ENCODE measurements at places on chromosomes 4 and X.

- no peak for DNase-seq
These were observed 66.6 kb upstream of the ENPP6 start for GRCh38 chr4:184284336-184284690.

GRCh38 chrX:75366861-75367260, 93.0 kb downstream of the UPRT start:
- no peak for DNase-seq

GRCh38 chrX:3195845-3196244, 150.6 kb downstream of the MXRA5 start:
- DNase-seq = no peak

DNA sequence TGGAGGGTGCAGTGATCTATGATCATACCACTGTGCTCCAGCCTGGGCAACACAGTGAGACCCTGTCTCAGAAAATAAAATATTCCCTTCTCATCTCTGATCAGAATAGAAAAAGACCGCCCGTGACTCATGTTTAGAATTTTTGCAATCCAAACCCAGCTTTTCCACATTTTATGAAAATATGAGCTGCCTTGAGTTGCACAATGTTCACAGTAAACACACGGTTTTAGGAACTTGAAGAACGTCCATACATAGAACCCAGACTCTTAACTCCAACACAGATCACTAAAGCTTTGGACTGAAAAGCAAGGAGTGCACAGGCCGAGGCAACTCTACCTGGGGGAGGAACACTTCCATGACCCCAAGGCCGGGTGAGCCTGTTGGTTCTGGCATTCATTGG, 305.0 kb downstream of the TENM3 start:
- DNase-seq = no peak

DNA sequence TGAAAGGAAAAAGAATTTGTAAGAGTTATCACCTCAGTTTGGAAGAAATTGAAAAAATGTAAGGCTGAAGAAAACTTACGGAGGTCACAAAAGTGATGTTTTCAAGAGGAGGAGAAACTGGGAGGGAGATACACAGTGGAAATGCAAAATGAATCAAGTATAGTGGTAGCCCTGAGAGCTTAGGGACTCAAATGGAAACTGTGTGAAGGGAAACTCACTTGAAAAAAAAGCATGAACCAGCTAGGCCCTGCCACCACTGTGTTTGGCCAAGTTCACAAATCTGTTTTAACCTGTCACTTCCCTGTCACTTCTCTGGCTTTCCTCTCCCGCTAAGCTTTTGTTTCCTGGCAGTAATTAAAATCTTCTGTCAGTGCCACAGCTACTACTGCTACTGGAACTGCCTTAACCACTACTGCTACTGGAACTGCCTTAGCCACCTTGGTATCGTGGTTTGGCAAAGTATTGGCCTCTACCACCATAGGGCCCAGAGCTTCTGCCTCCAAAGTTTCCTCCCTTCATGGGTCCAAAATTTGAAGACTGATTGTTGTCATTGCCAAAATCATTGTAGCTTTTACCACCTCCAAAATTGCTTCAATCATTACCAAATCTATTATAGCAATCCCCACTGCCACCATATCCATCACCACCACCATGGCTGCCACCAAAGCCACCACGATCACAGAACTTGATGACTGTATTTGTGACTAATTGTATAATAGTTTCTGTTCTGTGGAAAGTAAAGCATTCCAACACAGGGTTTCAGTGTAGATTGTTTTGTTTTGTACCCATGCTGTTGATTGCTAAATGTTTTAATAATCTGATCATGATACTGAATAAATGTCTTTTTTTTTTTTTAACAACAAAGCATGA, 41.5 kb downstream of the SMARCA5 start:
- no peak for DNase-seq

DNA sequence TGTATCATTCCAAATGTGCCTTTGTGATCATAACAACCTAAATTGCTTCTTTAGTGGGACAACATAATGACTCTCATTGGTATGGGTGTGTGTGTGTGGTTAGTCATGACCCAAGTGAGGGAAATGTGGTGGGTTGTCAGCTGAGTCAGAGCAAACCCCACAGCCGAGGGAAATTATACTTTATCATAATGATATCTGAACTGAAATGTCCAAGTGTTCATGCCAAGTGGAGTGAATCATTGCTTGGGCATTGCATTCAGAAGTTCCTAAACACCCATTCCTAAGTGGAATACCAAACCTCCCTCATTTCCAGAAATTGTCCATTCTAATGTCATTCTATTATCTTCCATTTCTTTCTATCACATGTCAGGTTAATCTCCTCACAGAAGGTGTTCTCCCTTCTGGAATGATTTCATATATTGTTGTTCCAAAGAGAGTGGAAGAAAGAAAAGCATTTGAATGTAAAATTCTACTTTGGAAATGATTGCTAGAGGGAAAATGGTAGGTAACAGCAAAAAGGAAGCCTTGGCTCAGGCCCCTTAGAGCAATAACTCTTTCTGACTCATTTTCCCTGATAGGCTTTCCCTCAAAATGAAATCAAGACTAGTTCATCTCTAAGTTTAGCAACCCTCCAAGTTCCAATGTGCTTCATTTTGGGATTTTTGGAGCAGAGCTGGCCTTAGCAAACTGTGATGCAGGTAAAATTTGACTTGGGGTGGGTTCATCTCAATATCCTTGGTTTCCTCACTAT, 230.7 kb upstream of the KCNIP4 start:
- DNase-seq = no peak

DNA sequence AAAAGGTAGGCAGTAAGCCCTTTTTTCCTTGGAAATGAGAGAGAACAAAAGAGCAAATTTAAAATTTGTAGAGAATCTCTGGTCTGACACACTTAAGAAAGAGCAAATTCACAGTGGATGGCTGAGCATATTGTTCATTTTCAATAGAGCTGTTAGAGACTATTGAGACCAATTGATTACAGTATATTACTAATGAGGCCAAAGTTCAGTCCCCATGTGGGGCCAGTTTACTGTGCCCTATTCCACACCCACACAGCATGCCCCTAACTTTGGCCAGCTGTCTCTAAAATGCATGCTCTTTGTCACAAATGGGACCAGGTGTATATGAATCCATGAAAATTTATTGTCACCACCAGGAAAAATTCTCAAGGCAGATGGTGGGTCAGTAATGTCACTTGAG, 470.5 kb downstream of the PCDH7 start:
- no peak for DNase-seq

GRCh38 chr4:138958519-138958918, 57.1 kb upstream of the NOCT start:
- DNase-seq = no peak

DNA sequence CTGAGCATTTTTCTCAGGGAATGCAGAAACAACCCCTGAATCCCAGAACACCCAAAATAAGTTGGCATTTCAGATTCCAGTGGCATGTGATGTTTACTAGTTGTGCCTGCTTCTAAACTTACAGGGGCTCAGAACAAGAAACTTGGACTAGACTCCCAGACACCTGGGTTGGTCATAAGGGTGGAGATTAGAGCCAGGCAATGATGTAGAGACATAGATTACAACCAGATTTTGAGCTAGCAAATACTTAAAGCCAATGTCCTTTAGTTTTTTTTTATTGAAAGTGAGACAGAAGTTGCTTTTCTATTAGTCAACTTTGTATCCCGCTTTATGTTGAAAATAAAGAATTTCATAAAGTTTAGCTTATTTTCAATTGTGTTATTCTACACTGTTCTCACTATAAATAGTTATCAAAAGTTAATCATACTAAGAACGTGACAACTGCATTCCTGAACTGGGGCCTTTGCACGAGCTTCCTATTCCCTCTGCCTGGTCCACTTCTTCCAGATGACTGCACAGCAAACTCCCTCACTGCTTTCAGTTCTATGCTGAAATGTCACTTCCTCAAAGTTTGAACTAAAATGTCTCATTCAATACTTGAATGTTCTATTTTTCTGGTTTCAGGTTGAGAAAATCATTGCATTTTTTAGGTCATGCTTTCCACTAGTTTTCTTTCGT, 224.7 kb upstream of the PPP1R2C start:
- DNase-seq = no peak

DNA sequence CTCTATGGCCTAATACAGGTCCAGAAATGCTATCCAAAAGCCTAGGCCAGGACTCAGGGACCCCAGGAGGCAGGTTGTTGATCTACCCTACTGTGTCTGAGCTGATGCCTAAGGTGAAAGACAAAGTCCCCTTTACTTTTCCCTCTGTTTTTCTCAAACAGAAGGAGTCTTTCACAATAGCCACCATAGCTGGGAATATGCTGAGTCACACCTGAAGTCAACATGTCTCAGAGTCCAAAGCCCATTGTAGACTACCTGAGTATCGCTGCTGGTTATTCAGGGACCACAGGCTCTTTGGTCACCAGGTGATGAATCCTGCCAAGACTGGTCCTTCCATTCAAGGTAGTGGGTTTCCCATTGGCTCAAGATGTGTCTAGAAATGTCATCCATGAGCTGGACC, 562.2 kb downstream of the ACTRT1 start:
- no peak for DNase-seq

DNA sequence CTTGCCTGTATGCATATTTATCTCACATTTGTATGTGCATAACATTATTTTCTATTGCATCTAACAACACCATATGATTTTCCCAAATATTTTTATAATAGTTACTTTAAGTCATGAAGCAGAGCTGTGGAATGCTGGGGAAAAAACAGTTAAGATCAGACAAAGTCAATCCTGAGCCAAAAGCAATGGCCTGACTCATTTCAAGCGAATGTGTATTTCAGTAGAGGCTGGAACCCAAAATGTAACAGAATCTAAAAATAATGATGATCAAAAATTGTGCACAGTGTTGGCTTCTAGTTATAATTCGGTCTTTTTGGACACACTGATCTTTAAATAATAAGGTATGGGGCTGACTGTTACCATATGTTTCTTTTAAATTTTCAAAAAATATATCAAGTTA, 516.2 kb upstream of the ADGRL3 start:
- DNase-seq = no peak

- no peak for DNase-seq
These were observed 158.5 kb downstream of the SHOX start for GRCh38 chrX:789096-789495.

DNA sequence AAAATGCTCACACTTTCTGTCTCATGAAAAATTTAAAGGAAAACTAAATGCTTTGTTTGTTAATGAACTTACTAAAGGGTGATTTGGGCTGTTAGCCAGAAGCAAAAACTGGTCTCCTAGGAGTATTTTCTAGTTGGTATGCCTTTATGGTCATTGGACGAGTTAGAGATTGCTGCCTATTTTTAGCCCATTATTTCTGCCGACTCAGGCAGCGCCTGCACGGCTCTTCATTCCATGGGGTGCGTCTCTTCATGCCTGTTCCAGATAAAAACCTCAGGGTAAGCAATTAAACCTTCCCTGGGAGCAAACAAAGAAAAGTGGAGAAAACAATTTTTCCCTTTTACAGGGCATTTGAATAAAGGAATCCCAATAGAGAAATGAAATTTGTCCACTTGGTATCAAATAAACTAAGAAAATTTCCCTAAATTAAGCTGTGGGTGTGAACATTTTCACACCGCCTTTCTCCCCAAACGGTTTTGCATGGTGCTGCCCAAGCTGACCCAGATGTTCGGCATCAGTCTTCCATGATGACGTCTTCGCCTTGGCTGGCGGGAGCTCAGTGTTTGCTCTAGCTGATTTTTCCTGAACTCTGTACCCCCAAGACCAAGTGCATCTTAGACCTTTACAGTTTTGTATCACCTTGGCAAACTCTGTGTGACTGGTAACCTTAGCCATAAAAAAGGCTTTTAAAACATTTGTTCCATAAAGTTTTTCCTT, 61.7 kb upstream of the ADGRG2 start:
- DNase-seq = no peak

DNA sequence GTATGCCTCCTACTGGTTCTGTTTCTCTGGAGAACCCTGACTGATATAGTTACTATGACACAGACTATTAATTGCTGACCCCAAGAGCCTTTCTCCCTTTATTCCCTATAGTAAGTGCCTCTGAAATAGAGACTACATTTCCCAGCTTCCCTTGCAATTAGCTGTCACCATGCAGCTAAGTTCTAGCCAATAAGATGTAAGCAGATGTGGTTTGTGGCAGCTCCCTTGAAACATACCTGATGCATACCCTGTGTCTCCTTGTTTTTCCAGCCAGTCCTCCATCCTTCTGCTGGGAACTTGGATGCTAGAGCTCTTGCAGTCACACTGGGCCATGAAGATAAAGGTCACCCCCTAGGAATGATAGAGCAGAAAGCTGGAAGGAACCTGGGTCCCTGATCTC, 9.7 kb upstream of the TMEM165 start:
- DNase-seq = no peak

DNA sequence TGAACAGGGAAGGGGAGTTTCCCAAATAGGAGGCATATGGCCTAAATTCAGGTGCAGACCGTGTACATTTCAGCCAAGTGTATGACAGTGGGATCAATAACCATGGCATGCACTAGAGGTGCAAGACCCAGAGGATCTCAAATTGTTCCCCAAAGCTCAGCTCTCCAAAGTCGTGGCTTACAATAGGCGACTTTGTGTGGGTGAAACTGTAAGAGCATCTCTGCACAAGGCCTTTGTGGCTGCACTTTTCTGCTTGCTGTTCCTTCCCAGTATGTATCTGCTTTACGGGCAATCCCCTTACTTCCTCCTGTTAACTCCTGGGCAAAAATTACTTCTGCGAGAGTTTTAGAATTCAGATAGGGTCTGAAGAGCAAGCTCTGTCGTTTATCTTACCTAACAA, 518.3 kb upstream of the ZFP42 start:
- no peak for DNase-seq

Data from C1 segment of cervical spinal cord (tissue), 14 donors.